Cerebellum (tissue), 4 donors: ENCODE measurements at places on chromosomes 12 and 14. TPM values are rescaled to one million over a fixed set of nuclear protein-coding genes. Genes with fewer than 3 reads are reported as not detected.

Gene LPAR5
- 0.82 TPM for total RNA-seq

Gene SIRT4
- total RNA-seq, result 2.5 TPM

Gene GSG1
- not detected for total RNA-seq

Gene PTPRQ
- total RNA-seq, result 0.73 TPM

Gene MANSC4
- 0.27 TPM for total RNA-seq

Gene LYSET
- 16.1 TPM for total RNA-seq

Gene WIF1
- 0.45 TPM for total RNA-seq
